ENCODE measurements at places on chromosomes 6 and 20.

DNA sequence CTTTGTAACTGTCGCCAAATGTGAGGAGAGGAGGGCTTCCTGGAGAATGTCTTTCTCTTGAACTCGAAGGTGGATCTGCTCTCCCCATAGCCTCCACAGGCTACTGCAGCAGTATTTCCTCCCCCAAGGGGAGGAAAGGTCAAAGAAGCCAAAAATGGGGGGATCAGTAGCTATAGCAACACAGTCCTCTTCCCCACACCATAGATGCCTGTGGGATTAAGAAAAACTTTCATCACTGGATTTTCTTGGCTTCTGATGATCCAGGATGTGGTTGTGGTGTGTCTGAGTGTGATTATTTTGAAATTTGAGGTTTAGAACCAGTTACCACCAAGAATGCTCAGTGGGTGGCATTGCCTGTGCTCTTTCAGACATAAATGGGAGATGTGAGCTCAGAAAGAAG is 140.1 kb upstream of the SPACA1 start:
- no peak for DNase-seq

- DNase-seq = no peak
Measured at GRCh38 chr20:8309634-8310033, 177.6 kb downstream of the PLCB1 start.

DNA sequence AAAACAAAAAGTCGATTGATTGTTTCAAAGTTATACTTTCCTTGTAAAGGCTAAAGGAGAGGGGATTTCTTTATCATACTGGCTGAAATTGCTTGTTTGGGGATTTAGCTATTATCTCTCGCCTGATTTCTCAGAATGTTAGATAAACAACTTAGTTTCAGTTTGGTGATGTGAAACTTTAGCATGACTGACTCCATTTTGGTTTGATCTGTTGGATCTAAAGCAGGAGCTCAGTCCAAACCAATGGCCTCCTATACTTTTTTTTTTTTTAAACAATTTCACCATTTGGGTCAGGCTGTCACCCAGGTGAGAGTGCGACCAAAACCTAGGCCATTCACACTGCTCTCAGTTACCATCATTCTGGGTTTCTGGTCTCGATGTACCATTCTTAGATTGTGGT is 45.4 kb upstream of the SLC16A10 start:
- DNase-seq = no peak

- no peak for DNase-seq
Measured at GRCh38 chr6:17159240-17159639, 57.4 kb downstream of the STMND1 start.

GRCh38 chr20:1941226-1941625 is 46.0 kb downstream of the SIRPA start:
- no peak for DNase-seq

- DNase-seq = no peak
Measured at GRCh38 chr20:8722277-8722928, 346.5 kb upstream of the PLCB4 start.

GRCh38 chr6:142683714-142684141 is 261.2 kb downstream of the HIVEP2 start:
- DNase-seq = no peak

GRCh38 chr20:17227669-17228623 is 1.1 kb downstream of the PCSK2 start:
- DNase-seq = no peak

- DNase-seq = peak; percentile 58
Measured at GRCh38 chr6:41503827-41504465, 42.2 kb upstream of the FOXP4 start.

GRCh38 chr6:87736809-87737540 is 34.9 kb upstream of the AKIRIN2 start:
- DNase-seq = no peak

- no peak for DNase-seq
Measured at GRCh38 chr20:21240394-21240793, 62.7 kb upstream of the XRN2 start.

GRCh38 chr6:6815732-6816131 is 227.2 kb downstream of the LY86 start:
- no peak for DNase-seq

GRCh38 chr6:108118359-108118724 is 43.8 kb upstream of the OSTM1 start:
- no peak for DNase-seq

- no peak for DNase-seq
Measured at GRCh38 chr6:118294906-118295305, 253.2 kb upstream of the PLN start.
